Natural killer cell (primary cell): ENCODE measurements at places on chromosomes 6 and 20. TPM values are rescaled to one million over a fixed set of nuclear protein-coding genes. Genes with fewer than 3 reads are reported as not detected.

DNA sequence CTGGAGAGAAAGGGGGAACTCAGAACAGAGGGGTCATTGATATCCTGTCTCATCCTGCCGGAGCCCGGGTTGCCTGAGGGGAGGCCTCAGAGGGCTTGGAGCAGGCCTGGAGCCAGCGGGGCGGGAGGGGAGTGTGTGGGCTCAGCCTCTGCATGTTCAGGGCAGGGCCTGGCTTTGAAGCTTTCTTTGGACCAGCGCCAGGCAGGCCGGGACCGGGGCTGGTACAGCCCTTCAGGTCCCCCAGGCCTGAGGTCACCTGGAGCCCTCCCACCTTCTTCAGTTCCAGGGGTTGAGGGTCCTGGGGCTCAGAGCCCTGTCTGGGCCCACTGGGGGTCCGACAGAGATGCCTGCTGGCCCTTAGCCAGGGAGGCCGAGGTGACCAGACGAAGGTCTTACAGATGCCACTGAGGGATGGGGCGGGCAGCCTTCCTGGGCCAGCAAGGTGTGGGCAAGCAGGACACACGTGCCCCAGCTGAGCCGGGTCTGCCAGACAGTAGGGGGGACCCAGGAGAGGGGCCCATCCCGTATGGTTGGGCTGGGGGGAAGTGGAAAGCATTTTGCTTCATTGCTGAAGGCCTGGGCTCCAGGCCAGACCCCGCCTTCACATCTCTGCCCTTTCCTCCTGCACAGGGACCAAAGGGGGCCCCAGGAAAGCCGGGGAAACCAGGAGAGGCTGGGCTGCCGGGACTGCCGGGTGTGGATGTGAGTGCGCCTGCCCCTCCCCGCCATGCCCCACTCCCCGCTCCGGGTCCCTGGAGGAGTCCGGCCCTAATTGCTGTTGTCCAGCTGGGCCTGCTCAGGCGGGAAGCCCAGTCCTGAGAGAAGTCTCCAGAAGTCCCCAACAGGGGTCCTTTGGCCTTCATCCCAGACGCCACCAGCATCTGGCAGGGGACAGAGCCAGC, 2.0 kb downstream of the COL9A3 start:
- no peak for DNase-seq
- peaks cover 31% of the 10 kb centered on the region for H3K27me3 ChIP-seq
- no peak overlapping the region for H3K27ac ChIP-seq
- H3K4me1 ChIP-seq: peaks cover 21% of the 10 kb centered on the region

The KCNK5 gene
- total RNA-seq: 0.50 TPM

The SEMG1 gene
- not detected for total RNA-seq

The CGA gene
- not detected for total RNA-seq

The MCCD1 gene
- total RNA-seq: not detected

DNA sequence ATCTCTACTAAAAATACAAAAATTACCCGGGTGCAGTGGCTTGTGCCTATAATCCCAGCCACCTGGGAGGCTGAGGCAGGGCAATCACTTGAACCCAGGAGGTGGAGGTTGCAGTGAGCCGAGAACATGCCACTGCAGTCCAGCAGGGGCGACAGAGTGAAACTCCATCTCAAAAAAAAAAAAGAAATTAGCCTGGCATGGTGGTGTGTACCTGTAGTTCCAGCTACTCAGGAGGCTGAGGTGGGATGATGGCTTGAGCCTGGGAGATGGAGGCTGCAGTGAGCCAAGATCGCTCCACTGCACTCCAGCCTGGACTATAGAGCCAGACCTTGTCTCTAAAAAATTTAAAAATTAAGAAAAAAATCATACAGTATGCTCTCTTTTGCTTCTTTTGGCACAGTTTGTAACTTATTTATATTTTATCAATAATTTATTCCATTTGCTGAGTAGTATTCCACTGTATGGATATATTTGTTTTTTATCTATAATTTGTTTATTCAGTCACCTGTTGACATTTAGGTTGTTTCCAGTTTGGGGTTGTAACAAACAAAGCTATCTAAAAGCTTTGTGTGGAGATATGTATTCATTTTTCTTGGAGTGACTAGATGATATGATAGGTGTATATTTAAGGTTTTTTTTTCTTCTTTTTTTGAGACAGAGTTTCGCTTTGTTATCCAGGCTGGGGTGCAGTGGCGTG, 8.0 kb upstream of the MYBL2 start:
- H3K4me1 ChIP-seq: peaks cover 15% of the 10 kb centered on the region
- H3K27ac ChIP-seq: no peak overlapping the region
- no peak overlapping the region for H3K4me3 ChIP-seq
- H3K27me3 ChIP-seq: no peaks in the 10 kb centered on the region
- no peaks in the 10 kb centered on the region for H3K36me3 ChIP-seq
- no peak for DNase-seq

DNA sequence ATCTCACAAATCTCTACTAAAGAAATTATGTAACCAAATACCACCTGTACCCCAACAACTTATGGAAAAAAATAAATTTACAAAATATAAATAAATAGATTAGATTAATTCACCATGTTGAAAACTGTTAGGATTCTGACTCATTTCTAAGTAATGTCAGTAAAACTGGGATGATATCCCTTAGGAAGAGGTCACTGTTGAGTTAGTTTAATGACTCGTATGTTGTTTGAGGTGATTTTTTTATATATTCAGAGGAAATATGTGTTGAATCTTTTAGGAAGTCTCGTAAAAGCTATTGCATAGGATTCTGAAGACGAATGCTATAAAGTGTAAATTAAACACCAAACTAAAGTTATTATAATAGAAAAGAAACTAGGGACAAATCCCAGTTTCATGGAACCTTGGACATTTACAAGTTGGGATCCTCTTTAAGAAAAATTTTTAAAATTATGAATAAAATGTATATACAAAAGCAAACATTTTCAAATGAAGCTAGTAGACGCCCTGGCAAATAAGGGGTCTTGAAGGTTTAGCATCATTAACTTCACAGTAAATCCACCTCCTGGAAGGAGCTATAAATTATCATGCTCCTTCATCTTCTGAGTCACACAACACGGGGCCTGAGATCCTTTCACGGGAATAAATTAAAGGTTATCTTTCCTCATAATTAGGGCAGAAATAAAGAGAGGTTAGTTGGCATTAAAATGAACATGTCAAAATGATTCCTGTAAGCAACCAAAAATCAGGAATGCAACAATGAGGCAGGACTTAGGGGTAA, 37.0 kb upstream of the POU3F2 start:
- H3K4me1 ChIP-seq: no peaks in the 10 kb centered on the region
- no peaks in the 10 kb centered on the region for H3K27me3 ChIP-seq
- H3K4me3 ChIP-seq: no peak overlapping the region

The PPP1R14C gene
- total RNA-seq: not detected

The TSBP1 gene
- total RNA-seq: not detected

GRCh38 chr6:144722925-144723324, 437.8 kb downstream of the UTRN start:
- H3K36me3 ChIP-seq: peaks cover 14% of the 10 kb centered on the region
- no peak overlapping the region for H3K4me3 ChIP-seq
- no peak for DNase-seq
- no peak overlapping the region for H3K27ac ChIP-seq
- H3K27me3 ChIP-seq: no peaks in the 10 kb centered on the region

The GJA1 gene
- total RNA-seq: not detected

DNA sequence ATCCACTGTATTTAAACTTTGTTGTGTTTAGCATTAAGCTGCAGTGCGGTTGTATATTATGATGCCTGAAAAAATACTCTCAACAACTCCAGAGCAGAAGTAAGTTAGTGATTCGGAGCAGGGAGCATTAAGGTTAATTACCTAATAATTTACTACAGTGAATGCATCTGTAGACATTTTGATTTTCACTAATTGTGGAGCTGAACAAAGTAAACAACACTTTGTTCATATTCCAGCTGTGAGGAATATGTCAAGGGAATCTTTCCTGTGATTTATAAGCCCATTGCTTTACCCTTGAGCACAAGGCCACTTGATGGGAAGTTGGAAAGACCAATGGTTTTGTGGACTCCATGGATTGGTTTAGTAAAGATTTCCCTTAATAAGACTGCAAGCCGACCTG, 77.1 kb downstream of the CBLN4 start:
- no peaks in the 10 kb centered on the region for H3K27me3 ChIP-seq
- no peak for DNase-seq
- no peaks in the 10 kb centered on the region for H3K4me1 ChIP-seq
- no peaks in the 10 kb centered on the region for H3K36me3 ChIP-seq

DNA sequence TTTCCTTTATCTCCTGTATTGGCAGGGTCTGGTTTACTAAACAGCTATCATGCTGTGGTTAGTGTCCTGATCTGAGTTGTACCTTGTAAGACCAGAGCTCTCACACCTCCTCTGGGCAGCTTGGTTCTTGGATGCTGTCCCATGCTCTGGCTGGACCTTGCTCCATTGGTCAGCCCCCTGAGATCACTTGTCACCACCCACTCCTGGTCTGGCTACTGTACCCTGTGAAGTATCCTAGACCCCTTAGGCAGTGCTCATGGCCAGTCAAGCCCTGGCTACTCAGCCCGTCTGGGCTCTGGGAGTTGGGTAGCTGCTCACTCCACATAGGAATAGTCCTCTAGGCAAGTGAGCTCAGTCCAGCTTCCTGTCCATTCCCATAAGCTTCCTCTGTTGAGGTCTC, 31.1 kb downstream of the ADGRF4 start:
- H3K36me3 ChIP-seq: no peaks in the 10 kb centered on the region
- no peaks in the 10 kb centered on the region for H3K27me3 ChIP-seq
- H3K4me1 ChIP-seq: no peaks in the 10 kb centered on the region
- no peak overlapping the region for H3K27ac ChIP-seq
- no peak overlapping the region for H3K4me3 ChIP-seq
- no peak for DNase-seq

GRCh38 chr6:114172576-114173260, 170.1 kb downstream of the HS3ST5 start:
- no peaks in the 10 kb centered on the region for H3K36me3 ChIP-seq
- H3K4me3 ChIP-seq: no peak overlapping the region
- H3K27me3 ChIP-seq: no peaks in the 10 kb centered on the region
- no peaks in the 10 kb centered on the region for H3K4me1 ChIP-seq
- no peak overlapping the region for H3K27ac ChIP-seq
